ENCODE measurements at places on chromosomes 1 and 21.

DNA sequence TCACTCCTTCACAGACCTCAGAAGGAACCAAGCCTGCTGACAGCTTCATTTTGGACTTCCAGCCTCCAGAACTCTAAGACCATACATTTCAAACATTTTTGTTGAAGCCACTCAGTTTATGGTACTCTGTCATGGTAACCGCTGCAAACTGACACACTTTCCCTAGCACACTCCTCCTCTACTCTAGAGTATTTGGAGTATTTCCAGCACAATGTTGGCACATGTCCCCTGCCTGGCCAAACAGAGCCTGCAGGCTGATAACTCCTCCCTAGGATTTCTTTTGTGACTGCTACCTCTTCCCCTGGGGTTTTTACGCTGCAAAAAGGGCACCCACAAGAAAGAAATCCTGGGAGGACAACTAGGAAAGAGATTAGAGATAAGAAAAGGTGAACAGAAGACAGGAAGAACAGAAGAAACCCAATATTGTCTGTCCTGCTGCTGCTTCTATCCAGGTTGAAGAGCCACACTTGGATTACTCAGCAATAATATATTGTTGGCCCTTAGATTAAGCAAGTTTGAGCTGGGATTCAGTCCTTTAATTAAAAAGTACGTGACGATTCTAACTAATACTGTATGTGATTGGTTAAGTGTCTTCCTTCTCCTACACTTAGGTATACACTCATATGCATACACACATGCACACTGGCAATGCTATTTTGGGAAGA is 844.1 kb downstream of the LTN1 start:
- no peak for DNase-seq

- no peak for DNase-seq
These were observed 79.9 kb downstream of the MORN1 start for GRCh38 chr1:2311184-2312032.

DNA sequence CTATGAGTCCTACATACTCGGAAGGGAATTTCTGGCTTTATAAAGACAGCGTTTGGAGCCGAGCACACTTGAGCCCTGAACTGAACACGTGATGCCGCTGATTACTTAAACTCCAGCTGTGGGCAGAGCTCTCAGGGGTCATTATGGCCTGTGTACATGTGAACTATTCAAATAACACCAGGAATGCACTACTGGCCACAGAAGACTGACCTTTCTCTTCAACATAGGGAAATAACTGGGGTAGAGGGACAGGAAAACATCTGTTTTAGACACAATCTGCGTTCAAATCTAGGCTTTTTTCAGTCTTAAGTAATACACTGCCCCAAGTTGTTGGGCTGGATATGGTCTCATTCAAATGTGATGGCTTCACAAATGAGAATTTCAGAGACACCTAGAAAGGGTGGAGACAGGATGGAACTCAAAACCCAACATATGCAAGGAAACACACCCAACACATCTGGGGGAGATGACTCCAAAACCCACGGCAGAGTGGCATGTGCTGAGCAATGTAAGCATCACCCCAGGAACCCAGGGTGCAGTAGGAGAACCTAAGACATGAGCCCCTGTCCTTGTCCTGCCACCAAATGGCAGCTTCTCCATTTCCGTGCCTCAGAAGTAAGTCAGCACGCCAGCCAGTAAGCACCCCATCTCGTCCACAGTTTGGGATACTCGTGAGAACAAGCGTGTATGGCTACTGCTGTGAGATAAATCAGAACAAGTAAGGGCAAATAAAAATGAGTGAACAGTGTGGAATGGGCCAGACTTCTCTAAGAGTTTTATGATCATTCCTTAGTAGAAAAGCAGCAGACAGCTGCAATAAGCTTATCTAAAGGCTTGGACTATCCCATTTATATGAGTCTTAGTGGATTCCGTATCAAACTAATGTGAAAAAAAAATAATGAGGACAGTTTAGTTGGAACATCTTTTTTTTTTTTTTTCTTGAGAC is 24.9 kb downstream of the NID1 start:
- no peak for DNase-seq

DNA sequence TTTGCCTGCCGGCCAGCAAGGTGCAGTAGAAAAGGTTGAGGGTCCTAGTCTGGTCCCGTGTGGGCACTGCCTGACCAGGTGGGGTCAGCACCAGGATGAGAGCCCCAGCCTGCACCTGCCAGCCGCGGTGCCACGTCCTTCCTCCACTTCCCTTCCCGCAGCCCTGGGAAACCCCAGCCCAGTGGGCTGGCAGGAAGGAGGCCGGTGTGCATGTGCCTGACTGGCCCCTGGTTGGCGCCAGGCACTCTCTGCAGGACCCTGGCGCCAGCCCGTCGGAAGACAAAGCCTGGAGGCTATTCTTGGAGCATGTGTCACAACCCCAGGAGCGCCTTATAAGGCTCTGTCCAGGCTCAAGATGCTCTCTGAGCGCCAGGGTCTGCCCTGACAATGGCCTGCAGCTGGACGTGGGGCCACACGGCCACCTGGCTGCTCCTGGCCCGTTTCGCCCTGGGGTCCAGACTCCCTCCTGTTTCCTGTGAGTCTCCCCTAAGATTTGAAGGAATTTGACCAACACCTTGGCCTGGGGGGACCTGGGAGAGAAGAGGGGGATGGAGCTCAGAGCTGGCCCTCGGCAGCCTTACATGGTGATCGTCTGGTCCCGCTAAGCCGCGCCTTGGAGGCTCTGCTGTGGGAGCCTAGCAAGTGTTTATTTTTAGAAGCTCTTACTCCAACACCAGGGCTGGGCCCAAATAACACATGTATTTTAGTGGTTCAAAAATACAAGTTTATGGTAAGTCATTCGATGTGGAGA is 31.9 kb upstream of the POFUT2 start:
- DNase-seq, result no peak

- DNase-seq, result no peak
These were observed 33.0 kb downstream of the LAMC2 start for GRCh38 chr1:183218971-183219615.

DNA sequence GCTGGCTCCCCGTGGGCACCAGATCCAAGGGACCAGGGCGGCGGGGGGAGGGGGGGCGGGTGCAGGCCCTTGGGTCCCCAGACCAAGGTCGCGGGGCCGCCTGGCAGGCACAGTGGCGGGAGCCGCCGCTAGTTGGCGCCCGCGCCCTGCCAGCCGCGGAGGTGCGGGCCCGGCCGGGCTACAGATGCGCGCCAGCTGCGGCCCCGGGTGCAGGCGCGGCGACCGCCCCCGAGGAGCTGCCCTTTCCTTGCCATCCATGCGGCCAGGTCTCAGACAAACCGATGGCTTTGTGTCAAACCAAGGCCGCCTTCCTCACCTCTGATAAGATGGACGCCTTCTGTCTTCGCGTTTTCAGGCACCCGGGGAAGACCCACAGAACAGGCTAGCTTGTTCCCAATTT is 2.2 kb upstream of the RUNX3 start:
- no peak for DNase-seq

GRCh38 chr1:27298632-27299384 is 23.2 kb upstream of the TMEM222 start:
- no peak for DNase-seq

- no peak for DNase-seq
These were observed 688 bp downstream of the SCAMP3 start for GRCh38 chr1:155261493-155261851.

- no peak for DNase-seq
These were observed 30.3 kb downstream of the TMCO4 start for GRCh38 chr1:19769211-19769932.

- no peak for DNase-seq
These were observed 125.3 kb upstream of the HMGB4 start for GRCh38 chr1:33738536-33738935.

DNA sequence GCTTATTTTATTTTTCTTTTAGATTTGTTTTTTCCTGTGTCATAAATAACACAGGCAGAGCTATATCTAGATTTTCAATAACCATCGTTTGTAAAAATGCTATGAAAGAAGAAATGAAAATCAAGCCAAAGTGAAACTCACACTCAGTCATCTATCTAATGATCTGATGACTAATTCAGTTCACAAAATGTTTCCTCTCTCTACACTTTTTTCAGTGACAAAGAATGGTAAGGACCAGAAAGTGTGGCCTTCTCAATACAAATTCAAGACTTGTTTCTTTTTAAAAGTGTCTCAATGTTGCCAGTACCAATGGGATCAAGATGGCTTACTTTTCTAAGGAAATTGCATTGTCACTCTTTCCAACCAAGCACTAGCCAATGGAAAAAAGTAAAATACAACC is 282.8 kb upstream of the PKN2 start:
- DNase-seq, result no peak

DNA sequence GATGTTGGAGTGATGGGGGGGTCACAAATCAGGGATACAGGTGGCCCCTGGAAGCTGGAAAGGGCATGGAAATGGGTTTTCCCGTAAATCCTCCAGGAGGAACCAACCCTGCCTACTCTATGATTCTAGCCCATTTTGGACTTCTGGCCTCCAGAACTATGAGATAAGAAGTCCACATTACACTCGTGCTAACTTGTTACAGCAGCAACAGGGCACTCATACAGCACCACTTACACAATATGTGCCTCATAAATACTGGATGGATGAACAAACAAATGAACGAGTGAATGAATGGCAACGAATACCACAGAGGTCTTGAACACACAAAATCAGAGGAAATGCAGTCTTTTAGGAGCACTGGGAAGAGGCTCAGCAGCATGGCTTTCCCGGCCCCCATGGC is 531.3 kb downstream of the NPHP4 start:
- no peak for DNase-seq

DNA sequence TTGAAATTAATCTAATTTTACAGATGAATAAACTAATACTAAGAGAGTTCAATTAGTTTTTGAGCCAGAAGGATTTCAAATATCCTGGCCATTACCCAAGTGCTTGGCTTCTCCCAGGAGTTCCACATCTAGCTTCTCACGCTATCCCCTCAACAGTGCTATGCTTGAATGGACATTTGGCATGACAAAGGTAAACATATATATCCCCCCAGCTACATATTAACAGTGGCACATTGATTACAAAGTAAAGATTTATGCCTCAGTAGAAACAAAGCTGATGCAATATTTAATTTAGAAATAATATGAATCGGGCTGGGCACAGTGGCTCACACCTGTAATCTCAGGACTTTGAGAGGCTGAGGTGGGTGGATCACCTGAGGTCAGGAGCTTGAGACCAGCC is 434.6 kb upstream of the PRMT6 start:
- no peak for DNase-seq
